ENCODE measurements at places on chromosomes 13 and 19.
A peak's percentile ranks its signal among the peaks of the same experiment; 100 is the strongest.

DNA sequence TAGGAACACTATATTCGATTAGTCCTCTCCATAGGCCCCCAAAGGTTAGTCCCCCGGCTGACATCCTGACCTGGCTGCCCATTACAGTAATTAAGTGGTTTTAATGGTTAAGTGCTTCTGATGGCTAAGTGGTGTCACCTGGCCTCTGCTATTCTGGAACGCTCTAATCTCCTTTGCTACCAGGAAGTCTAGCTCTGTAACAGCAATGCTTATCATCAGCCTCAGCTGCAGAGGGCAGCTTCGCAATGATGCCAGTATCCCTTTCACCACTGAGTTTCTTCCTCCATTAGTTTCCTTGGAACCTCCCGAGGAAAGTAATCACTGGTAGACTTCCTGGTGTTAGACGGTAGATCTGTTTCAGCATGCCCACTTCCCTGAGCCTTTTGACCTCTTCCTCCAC lies 8.6 kb upstream of the RNF6 start:
- no peak for DNase-seq

- DNase-seq, result no peak
These were observed 61.2 kb downstream of the PEPD start for GRCh38 chr19:33460221-33460908.

GRCh38 chr19:10553943-10554381 lies 10.3 kb downstream of the ATG4D start:
- peak; percentile 98 for DNase-seq

DNA sequence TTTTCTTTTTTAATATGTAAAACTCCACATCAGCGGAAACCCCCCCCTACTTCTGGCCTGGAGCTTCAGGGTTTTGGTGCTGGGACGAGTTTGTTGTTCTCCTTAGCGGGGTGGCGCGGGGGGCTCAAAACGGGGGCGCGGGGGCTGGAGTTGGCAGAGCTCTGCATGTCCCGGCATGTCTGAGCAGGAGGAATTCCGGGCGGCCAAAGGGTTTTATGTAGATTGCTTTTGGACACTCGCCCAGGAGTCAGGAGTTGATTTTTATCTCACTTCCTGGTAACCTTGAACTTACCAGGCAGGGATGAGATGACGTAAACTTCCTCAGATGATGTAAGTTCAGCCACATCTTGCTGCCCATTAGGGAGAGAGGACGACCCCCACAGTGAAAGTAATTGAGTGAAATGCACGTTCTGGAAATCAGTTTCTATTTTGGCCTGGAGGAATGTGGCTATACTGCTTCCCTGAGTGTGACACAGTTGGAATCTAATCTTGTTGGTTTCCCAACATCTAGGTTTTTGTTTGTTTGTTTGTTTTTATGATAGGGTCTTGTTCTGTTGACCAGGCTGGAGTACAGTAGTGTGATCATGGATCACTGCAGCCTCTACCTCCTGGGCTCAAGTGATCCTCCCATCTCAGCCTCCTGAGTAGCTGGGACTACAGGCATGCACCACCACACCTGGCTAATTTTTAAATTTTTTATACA lies 21.0 kb upstream of the GDF15 start:
- peak; percentile 16 for DNase-seq

GRCh38 chr19:19169236-19170052 lies 619 bp downstream of the MEF2B start:
- no peak for DNase-seq

GRCh38 chr19:7699417-7700401 lies 2.2 kb downstream of the FCER2 start:
- DNase-seq, result no peak

DNA sequence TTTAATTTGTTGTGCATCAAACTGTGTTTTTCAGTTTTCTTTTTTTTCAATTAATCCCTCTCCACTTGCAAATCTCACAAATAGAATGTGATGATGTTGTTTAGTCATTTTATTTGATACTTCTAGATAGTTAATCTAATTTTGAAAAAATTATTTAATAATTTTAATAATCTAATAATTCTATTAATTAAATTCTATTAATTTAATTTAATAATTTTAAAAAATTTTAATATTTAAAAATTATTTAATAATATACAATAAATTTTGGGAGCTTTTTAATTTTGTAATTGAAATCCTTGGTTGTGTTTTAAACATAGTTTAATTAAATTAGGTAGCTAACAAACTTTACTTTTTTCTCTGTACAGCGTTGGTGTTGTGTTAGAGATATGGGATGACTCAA lies 393.8 kb downstream of the OLFM4 start:
- no peak for DNase-seq

DNA sequence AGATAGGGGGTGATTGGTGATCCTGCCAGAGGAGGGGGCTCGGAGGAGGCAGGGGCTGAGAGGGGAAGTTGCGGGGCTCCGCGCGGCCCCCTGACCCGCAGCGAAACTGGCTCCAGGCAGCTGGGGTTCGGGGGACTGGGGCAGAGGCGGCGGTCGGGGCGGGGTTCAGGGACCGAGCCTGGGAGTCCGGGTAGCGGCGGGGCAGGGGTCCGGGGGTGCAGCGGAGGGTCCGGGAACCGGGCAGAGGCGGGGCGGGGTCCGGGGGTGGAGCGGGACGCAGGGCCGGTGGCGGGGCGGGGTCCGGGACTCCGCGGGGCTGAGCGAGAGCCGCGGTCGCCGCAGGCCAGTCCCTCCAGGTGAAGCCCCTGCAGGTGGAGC lies 1.2 kb downstream of the MADCAM1 start:
- DNase-seq, result no peak

DNA sequence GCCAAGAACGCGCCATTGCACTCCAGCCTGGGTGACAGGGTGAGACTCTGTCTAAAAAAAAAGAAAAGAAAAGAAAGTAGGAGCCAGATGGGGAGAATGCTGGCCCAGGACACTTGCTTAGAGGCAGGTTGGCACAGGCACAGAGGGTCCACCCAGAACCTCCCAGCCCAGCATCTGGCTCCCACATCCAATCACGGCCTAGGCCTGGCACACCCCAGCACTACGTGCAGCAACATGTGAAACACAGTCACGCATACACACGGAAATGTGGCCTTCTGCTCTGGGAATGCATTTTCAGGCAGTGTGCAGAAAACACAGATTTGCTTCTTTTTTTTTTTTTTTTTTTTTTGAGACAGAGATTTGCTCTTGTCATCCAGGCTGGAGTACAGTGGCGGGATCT lies 20.9 kb upstream of the FOSB start:
- DNase-seq, result no peak

DNA sequence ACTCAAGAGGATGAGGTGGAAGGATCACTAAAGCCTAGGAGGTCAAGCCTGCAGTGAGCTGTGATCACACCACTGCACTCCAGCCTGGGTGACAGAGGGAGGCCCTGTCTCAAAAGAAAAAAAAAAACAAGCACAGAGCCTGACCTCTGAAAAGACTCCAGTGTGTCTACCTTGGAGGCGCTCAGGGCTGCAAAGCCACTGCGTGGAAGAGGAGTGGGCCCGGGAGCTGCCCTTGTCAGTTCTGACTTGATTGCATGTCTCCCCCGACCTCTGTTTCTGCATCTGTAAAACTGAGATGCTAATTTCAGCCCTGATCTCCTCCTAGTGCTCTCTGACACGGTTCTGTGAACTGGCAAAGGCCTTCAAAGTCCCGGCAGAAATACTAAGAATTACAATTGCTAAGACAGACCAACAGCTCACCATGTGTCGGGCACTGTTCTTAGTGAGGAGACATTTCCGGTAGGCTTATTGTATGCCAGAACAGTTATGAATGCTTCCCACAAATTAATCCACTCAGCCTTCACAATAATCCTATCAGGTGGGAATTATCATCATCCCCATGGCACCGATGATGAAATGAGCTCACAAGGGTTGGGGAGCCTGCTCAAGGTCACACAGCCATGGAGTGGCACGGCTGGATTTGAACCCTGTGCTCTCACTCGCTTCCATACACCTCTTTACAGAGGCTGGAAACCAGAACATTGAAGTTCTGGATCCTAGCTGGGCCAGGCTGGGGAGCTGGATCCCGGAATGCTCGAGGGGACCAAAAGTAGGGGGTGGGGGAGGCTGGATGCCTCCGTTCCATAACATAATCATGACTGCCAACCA lies 3.5 kb downstream of the AKT2 start:
- DNase-seq, result no peak

DNA sequence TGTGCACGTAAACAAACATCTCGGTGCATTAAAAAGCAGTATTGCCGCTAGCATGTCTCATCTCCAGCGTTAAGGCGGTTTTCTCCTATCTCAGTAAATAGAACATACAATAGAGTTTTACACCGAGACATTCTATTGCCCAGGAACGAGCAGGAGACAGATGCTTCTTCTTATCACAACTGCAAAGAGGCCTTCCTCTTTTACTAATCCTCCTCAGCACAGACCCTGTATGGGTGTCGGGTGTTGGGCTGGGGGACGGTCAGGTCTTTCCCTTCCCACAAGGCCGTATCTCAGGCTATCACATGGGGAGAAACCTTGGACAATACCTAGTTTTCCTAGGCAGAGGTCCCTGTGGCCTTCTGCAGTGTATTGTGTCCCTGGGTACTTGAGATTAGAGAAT lies 21.2 kb downstream of the ZNF233 start:
- no peak for DNase-seq

DNA sequence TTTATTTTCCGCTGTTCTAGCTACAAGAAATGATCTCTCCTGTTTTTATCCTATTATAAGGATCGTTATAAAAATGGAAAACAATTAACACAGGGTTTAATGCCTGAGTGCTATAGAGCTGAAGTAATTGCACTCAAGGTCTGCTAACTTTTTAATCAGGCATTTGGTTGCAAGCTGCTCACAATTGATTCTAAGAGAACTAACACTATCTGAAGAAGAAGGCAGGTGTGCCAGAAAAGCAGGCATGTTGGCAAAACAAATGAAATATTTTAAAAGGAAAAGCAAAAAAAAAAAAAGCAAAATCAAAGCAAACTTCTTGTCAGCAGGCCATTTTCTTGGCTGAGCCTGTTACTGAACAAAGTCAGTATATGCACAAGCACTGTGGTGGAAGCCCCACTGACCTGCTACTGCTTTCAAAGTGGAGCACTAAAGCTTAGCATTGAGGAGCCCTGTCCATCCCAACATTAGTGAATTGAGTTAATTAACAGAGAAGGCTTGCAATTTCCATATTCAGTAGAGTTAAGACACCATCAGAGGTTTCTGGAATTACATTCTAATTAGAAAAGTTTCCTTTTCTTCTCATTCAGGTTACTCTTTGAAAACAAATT lies 574.2 kb downstream of the PCDH9 start:
- DNase-seq, result no peak

- no peak for DNase-seq
These were observed 671.6 kb downstream of the DIAPH3 start for GRCh38 chr13:59492030-59492636.

DNA sequence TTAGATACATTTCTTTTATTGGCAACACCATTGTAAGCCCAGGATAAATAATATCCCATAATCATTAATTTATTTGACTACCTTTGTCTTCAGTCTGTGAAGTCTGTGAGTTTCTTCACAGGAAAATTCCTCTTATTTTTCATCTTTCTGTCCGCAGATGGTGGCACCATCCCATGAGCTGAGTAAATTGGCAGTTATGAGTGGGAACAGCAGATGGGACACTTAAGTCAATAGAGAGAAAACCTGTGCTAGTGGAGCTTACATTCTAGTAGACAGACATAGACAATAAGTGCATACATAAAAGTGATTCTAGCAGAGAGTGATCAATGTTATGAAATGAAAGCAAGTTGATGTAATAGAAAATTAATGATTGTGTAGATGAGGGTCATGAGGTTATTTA lies 638.2 kb upstream of the MIR17HG start:
- DNase-seq, result no peak

GRCh38 chr13:111662451-111662850 lies 342.0 kb downstream of the TEX29 start:
- DNase-seq, result no peak

DNA sequence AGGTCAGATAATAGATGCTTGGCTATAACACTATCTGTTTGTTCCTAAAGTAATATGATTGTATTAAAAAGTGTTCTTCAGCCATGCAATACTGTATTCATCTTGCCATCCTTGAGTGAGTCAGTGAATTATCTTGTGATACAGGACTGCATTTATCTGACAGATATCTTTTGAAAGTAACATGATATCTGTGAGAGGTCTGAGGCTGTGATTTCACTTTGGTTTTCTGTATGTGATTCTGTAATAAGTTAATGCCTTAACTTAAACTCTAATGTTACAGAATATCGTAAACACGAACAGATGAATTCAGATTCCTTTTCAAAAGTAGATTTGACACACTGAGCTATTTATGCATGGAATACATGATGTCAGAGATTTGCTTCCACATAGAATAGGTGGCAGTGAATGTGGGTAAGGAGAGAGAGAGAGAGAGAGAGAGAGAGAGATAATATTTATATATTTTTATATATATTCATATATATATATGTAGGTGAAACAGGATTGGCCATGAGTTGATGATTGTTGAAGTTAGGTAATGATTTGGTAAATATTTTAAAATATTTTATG lies 97.9 kb upstream of the RNF113B start:
- DNase-seq, result no peak

- peak; percentile 58 for DNase-seq
These were observed 13.8 kb downstream of the ATP12A start for GRCh38 chr13:24693862-24694471.

DNA sequence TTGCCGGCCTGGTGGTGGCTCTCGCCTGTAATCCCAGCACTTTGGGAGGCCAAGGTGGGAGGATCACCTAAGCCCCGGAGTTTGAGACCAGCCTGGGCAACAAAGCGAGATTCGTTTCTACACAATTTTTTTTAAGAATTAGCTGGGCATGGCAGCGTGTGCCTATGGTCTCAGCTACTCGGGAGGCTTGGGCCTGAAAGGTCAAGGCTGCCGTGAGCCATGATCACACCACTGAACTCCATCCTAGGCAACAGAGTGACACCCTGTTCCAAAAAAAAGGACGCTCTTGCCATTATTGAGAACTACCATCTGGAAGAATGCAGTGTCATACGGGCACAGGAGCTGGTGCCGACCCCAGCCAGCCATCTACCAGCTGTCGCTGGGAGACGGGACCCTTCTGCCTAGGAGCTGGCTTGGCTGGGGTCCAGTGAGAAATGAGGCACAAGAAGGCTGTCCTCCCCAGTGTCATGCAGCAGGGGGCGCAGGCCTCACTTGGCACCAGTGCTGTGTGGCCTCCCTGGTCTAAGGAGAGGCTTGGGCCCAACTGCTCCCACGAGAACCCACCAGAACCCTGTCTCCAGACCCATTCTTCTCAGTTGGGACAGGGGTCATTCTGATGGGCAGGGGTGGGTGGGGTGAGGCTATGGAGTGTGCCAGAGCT lies 12.2 kb upstream of the RELB start:
- peak; percentile 62 for DNase-seq

DNA sequence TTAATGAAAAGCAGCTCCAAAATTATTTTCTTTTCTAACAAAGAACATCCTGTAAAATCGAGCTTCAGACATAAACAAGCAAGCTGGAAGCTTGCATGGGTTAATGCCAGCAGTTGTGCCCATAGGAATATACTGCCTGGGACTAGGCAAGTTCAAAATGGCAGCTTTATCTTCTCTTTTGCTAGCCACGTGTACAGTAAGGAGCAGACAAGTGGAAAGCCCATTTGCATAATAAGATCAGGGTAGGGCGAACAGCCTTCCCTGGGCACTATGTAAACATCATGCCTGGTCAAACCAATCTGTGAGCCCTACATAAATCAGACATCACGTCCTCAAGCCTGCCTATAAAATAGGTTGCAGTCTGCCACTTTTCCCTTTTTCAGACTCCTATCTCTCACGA lies 489.7 kb downstream of the RFC3 start:
- no peak for DNase-seq

Data from DND-41 (cell line).